Activated naive CD8-positive, alpha-beta T cell treated with anti-CD3 and anti-CD28 coated beads for 36 hours (primary cell): ENCODE measurements at places on chromosomes 1 and 21.

GRCh38 chr1:118983558-118984041 lies 4.5 kb downstream of the TBX15 start:
- H3K27ac ChIP-seq = no peak overlapping the region
- H3K36me3 ChIP-seq = peaks cover 19% of the 10 kb centered on the region
- DNase-seq = no peak

GRCh38 chr1:229107304-229107815 lies 163.6 kb upstream of the RAB4A start:
- no peaks in the 10 kb centered on the region for H3K27me3 ChIP-seq
- DNase-seq = no peak
- H3K4me1 ChIP-seq = no peaks in the 10 kb centered on the region
- no peaks in the 10 kb centered on the region for H3K36me3 ChIP-seq
- no peak overlapping the region for H3K4me3 ChIP-seq

- H3K36me3 ChIP-seq = no peaks in the 10 kb centered on the region
- H3K27ac ChIP-seq = no peak overlapping the region
- no peak for DNase-seq
- no peaks in the 10 kb centered on the region for H3K27me3 ChIP-seq
Measured at GRCh38 chr1:53543778-53544695, 84.8 kb downstream of the DMRTB1 start.

DNA sequence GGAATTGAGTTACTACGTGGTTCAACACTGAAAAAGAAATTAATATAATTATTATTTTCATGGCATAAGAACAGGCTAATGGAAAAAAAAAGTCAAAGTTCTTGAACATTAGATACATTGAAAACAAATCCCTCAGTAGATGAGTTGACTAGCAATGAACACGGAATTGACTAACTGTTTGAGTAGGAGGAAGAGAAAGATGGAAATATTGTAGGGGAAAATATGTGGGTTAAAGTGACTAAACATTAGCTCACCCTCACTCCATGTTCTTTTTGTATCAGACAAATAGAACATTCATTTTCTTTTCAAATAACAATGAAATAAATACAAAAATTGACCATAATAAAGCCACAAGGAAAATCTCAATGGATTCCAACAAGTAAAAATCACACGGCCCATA lies 84.3 kb downstream of the KCNK2 start:
- H3K4me1 ChIP-seq = no peaks in the 10 kb centered on the region
- no peak for DNase-seq
- no peaks in the 10 kb centered on the region for H3K36me3 ChIP-seq
- H3K4me3 ChIP-seq = no peak overlapping the region
- H3K27me3 ChIP-seq = no peaks in the 10 kb centered on the region
- H3K27ac ChIP-seq = no peak overlapping the region

DNA sequence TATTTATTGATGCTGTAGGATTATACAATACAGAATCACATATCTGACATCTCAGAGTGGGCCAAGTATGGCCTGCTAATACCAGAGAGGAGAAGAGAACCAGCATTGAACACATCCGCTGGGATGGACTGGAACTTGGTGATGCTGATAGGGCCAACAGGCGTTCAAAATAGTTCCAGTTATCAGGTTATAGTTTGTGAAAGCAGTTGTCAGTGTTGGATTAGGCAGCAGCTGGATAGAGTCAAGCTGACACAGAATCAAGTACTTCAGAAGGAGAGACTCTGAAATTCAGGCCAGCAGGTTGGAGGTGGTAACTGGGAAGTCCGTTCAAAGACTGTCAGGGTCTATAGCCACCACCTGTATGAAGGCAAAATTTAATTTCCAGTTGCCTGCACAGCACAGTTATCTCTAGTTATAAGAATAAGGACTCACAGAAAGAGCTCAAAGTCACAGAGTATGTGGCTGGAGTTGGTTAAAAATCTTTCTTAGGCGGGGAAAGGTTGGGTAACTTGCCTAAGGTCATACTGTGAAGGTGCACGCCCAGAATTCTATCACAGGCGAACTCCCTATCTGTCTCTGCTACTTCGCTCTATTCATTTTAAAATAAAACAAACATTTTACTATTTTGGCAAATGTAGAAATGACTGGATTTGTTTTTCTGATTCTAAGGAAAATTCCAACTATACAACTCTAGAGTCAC lies 9.9 kb upstream of the DIPK1A start:
- no peak overlapping the region for H3K27ac ChIP-seq
- DNase-seq = no peak
- peaks cover 1% of the 10 kb centered on the region for H3K36me3 ChIP-seq
- H3K4me1 ChIP-seq = peaks cover 56% of the 10 kb centered on the region
- H3K27me3 ChIP-seq = no peaks in the 10 kb centered on the region

DNA sequence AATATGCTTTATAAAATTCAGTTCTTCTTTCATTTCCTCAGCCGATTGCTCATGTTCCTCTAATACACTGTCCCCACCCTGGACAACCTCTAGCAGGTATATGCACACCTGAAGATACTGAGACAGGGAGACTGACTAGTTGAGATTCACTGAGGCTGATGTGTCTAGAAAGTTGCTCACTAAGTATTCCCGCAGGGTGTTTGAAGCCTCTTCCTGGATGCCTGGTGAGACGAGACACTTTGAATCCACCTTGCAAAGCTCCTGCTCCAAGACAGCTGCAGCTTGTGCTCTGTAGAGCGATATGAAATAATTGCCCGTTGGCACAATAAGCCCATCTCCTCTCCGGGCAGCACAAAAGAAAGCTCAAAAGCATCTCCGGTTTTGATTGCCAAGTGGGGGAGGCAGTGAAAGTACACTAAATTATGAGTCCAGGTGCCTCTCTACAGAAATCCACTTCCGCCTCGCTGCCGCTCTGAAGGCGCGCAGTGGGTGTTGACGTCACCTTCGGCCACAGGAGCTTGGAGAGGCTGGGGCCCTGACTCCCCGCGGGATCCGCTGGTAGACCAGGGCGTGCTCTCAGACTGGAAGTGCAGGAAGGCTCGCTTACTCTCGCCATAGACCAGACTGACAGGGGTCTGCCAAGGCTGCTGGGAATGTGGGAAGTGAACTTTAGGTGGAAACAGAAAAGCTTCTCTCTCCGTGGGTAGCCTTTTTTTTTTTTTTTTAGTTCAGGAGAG lies 46.3 kb downstream of the GPA33 start:
- peaks cover 8% of the 10 kb centered on the region for H3K27me3 ChIP-seq
- peak overlapping the region; percentile 84 for H3K27ac ChIP-seq
- peak overlapping the region; percentile 79 for H3K4me3 ChIP-seq

GRCh38 chr1:212649020-212649419 lies 40.5 kb downstream of the ATF3 start:
- H3K36me3 ChIP-seq = no peaks in the 10 kb centered on the region
- no peak overlapping the region for H3K4me3 ChIP-seq
- no peak for DNase-seq
- peaks cover 3% of the 10 kb centered on the region for H3K27me3 ChIP-seq
- no peak overlapping the region for H3K27ac ChIP-seq

DNA sequence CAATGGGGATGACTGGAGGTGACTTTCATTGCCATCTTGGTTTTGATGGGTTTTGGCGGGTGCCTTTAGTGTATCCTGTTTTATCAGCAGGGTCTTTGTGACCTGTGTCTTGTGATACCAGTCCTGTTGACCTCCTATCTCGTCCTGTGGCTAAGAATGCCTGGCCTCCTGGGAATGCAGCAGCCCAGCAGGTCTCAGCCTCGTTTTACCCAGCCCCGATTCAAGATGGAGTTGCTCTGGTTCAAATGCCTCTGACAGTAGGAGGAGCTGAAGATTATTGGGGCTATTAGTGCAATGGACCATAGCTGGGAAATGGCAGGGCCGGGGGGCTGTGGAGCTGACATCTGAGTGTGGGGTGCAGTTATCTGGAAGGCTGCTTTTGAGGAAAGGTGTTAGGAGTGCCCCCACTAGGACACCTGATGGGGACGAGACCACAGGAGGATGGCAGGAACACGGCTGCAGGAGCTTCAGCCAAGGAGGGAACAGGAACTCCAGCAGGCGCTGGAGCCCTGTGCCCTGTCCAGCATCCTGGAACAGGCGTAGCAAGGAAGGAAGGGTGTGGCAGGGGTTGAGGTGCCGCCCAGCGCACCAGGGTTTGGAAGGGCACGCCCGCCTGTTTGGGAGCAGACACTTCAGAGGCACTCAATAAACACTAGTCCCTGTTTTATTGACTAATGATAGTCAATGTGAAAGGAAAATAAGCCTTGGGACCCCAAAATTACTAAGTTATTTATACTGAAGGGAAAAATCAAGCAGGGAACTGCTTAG lies 15.3 kb upstream of the AGPAT3 start:
- peaks cover 1% of the 10 kb centered on the region for H3K36me3 ChIP-seq
- no peak overlapping the region for H3K27ac ChIP-seq
- H3K4me1 ChIP-seq = peaks cover 2% of the 10 kb centered on the region
- DNase-seq = no peak

DNA sequence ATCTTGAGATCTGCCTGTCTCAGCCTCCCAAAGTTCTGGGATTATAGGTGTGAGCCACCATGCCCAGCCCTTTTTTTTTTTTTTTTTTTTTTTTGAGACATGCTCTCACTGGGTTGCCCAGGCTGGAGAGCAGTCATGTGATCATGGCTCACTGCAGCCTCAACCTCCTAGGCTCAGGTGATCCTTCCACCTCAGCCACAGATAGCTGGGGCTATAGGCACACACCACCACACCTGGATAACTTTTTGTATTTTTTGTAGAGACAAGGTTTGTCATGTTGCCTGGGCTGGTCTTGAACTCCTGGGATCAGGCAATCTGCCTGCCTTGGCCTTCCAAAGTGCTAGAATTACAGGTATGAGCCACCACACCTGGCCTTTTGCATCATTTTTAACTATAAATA lies 17.7 kb upstream of the PRRC2C start:
- H3K4me3 ChIP-seq = no peak overlapping the region
- H3K4me1 ChIP-seq = peaks cover 2% of the 10 kb centered on the region
- DNase-seq = no peak
- no peaks in the 10 kb centered on the region for H3K27me3 ChIP-seq
- H3K36me3 ChIP-seq = no peaks in the 10 kb centered on the region

GRCh38 chr1:235156265-235156664 lies 4.8 kb downstream of the RBM34 start:
- DNase-seq = no peak
- peaks cover 17% of the 10 kb centered on the region for H3K4me1 ChIP-seq
- no peak overlapping the region for H3K4me3 ChIP-seq
- H3K36me3 ChIP-seq = peaks cover 36% of the 10 kb centered on the region
- H3K27ac ChIP-seq = no peak overlapping the region

DNA sequence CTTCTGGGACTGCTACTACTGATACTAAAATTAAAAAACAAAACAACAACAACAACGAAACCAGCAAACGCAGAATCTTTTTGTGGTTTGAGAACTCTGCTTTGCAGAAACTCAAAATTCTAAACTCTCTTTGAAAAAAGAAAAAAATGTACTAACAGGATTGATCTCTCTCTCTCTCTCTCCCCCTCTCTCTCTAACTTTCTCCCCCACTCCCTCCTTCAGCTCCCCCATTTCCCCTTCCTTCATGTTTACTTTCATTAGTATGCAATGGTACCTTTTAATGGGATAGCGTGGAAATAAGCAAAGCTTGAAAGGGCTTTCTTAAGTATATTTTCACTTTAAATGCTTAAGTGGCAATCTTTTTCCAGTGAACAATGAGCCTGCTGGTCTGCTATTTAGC lies 562.6 kb upstream of the ADGRL2 start:
- DNase-seq = no peak
- no peak overlapping the region for H3K27ac ChIP-seq
- peaks cover 1% of the 10 kb centered on the region for H3K36me3 ChIP-seq
- H3K4me3 ChIP-seq = no peak overlapping the region
- no peaks in the 10 kb centered on the region for H3K4me1 ChIP-seq
- no peaks in the 10 kb centered on the region for H3K27me3 ChIP-seq

DNA sequence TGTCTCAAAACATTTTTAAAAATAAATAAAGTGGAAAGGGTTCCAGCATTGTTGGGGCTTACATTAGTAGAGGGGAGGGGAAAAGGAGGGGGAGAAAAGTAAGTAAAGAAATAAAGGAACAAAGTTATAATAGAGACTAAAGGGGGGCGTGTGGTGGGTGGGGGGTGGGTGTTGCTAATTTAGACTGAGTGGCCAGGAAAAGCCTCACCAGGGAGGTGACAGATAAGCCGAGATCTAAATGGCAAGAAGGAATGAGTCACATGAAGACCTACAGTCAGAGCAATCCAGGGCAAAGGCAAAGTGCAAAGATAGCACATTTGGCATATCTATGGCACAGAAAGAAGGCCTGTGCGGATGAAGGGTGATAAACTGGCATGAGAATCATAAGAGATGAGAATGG lies 7.5 kb downstream of the MPL start:
- no peaks in the 10 kb centered on the region for H3K36me3 ChIP-seq
- H3K4me3 ChIP-seq = no peak overlapping the region
- no peak for DNase-seq
- peaks cover 3% of the 10 kb centered on the region for H3K27me3 ChIP-seq
- H3K4me1 ChIP-seq = peaks cover 6% of the 10 kb centered on the region

GRCh38 chr1:164272156-164272555 lies 286.8 kb upstream of the PBX1 start:
- no peaks in the 10 kb centered on the region for H3K27me3 ChIP-seq
- no peak overlapping the region for H3K27ac ChIP-seq
- no peaks in the 10 kb centered on the region for H3K4me1 ChIP-seq

DNA sequence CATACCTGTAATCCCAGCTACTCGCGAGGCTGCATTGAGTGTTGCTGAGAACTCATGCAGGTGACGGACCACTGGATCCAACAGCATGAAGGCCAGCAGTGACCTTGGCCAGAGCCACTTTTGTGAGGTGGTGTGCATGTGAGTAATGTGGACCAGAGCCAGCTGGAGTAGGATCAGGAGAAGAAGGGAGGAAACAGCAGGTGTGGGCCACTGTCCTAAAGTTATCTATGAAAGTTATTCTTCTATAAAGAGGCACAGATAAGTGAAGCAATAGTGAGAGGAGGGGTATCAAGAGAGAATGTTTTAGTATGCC lies 47.8 kb downstream of the TCP10L start:
- no peak overlapping the region for H3K4me3 ChIP-seq
- H3K4me1 ChIP-seq = peaks cover 18% of the 10 kb centered on the region
- H3K36me3 ChIP-seq = no peaks in the 10 kb centered on the region
- H3K27me3 ChIP-seq = no peaks in the 10 kb centered on the region

DNA sequence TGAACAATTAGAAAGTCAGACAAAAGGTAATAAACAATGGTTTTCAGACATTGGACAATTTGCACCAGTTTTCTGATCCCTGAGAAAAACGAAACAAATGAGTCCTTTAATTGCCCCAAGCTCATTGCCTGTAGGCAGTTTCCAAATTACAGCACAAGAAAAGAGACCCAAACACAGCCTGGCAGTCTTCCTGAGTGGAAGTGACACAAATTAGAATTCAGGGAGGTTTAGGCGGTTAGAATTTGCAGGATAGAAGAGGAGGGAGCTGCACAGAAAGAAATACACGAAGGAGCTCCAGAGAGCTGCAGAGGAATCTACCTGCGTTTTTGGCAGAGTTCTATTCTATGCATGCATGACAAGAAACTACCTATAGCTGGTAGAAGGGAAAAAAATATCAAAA lies 115.7 kb downstream of the PIGK start:
- H3K36me3 ChIP-seq = peaks cover 18% of the 10 kb centered on the region
- no peak for DNase-seq
- H3K27ac ChIP-seq = no peak overlapping the region
- no peaks in the 10 kb centered on the region for H3K4me1 ChIP-seq
- no peaks in the 10 kb centered on the region for H3K27me3 ChIP-seq

GRCh38 chr1:198638894-198639635 lies at the start of gene PTPRC:
Gene PTPRC, plus strand, starts transcription at chr1:198639040. Its CDS starts 229 bp downstream, at chr1:198639269.
- H3K4me1 ChIP-seq = peaks cover 59% of the 10 kb centered on the region
- DNase-seq = no peak
- peak within 1 kb of the TSS; percentile 92 for H3K4me3 ChIP-seq
- peaks cover 56% of the 10 kb centered on the region for H3K36me3 ChIP-seq
- H3K27me3 ChIP-seq = no peaks in the 10 kb centered on the region
